Sigmoid colon (tissue), 7 donors: ENCODE measurements at places on chromosomes 16 and 17. TPM values are rescaled to one million over a fixed set of nuclear protein-coding genes. Genes with fewer than 3 reads are reported as not detected.

Gene NKD1
- 2.8 TPM for polyA plus RNA-seq

Gene NPTX1
- polyA plus RNA-seq, result 0.69 TPM

Gene EVPLL
- polyA plus RNA-seq, result 0.28 TPM

Gene OR2C1
- polyA plus RNA-seq, result not detected

Gene KCNG4
- not detected for polyA plus RNA-seq

Gene GAST
- not detected for polyA plus RNA-seq

Gene PARD6A
- polyA plus RNA-seq, result 4.2 TPM

Gene UBALD2
- polyA plus RNA-seq, result 105 TPM

Gene TGFB1I1
- polyA plus RNA-seq, result 21.0 TPM

Gene CMIP
- polyA plus RNA-seq, result 20.4 TPM

Gene NLRC3
- polyA plus RNA-seq, result 7.0 TPM

Gene TMIGD1
- polyA plus RNA-seq, result 97.8 TPM

Gene HASPIN
- polyA plus RNA-seq, result 0.69 TPM

Gene SPATA32
- not detected for polyA plus RNA-seq

Gene ASB16
- not detected for polyA plus RNA-seq

Gene CA5A
- not detected for polyA plus RNA-seq

Gene TMEM204
- 15.7 TPM for polyA plus RNA-seq

Gene SYCE1L
- polyA plus RNA-seq, result 4.8 TPM

Gene YBX2
- 37.6 TPM for polyA plus RNA-seq

Gene CNTNAP4
- under 0.01 TPM for polyA plus RNA-seq

Gene ATAD5
- 1.7 TPM for polyA plus RNA-seq

Gene PRSS33
- polyA plus RNA-seq, result not detected

Gene PDE6G
- polyA plus RNA-seq, result 4.4 TPM

Gene TBX21
- polyA plus RNA-seq, result under 0.01 TPM

Gene OTOP3
- 1.8 TPM for polyA plus RNA-seq

Gene MFSD11
- 22.1 TPM for polyA plus RNA-seq

Gene HES7
- not detected for polyA plus RNA-seq

Gene WFIKKN1
- 0.46 TPM for polyA plus RNA-seq

Gene FDXR
- 14.6 TPM for polyA plus RNA-seq

Gene PERCC1
- not detected for polyA plus RNA-seq

Gene HOXB4
- polyA plus RNA-seq, result 1.2 TPM

Gene NLRC5
- polyA plus RNA-seq, result 119 TPM
